ENCODE measurements at places on chromosomes 11 and 22. TPM values are rescaled to one million over a fixed set of nuclear protein-coding genes. Genes with fewer than 3 reads are reported as not detected.
A peak's percentile ranks its signal among the peaks of the same experiment; 100 is the strongest.

Gene SCN2B
- not detected for total RNA-seq

Gene HORMAD2
- total RNA-seq: not detected

Gene ZBED4
- total RNA-seq: 10.6 TPM

Gene C11orf86
- total RNA-seq: 0.29 TPM

Gene MCHR1
- not detected for total RNA-seq

Gene SCN3B
- not detected for total RNA-seq

Gene TRPM5
- total RNA-seq: 1.7 TPM

Gene GLYAT
- total RNA-seq: not detected

Gene OR51I1
- not detected for total RNA-seq

Gene GSTT2B
- total RNA-seq: 0.89 TPM

Gene MMP12
- total RNA-seq: not detected

Gene MIAT
- total RNA-seq: 0.31 TPM

- no peak for DNase-seq
Measured at GRCh38 chr11:127098684-127099083, 98.1 kb upstream of the KIRREL3 start.

GRCh38 chr22:47291565-47292495 lies 529.4 kb downstream of the TBC1D22A start:
- DNase-seq: no peak

DNA sequence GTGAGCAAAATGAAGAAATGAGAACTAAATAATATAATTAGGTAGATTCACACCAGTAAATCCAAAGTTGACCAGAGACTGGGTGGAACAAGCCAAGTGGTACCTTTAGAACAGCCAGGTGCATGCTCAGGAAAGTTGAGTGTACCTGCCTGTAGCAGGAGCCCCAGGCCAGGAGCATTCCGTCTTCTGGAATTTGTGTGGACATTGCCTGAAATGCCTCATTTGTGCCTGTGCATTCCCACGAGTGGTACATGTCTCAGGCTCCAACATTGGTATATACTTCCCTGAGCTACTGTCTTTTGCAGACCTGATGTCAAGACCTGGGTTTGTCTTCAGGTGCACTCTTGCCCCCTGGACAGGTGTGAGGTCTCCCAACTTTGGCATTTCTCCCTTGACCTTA lies 187.6 kb upstream of the NECTIN1 start:
- no peak for DNase-seq

- DNase-seq: no peak
Measured at GRCh38 chr11:68988491-68988890, 7.7 kb upstream of the MRGPRD start.

- no peak for DNase-seq
Measured at GRCh38 chr22:44660051-44660830, 41.8 kb upstream of the PRR5 start.

DNA sequence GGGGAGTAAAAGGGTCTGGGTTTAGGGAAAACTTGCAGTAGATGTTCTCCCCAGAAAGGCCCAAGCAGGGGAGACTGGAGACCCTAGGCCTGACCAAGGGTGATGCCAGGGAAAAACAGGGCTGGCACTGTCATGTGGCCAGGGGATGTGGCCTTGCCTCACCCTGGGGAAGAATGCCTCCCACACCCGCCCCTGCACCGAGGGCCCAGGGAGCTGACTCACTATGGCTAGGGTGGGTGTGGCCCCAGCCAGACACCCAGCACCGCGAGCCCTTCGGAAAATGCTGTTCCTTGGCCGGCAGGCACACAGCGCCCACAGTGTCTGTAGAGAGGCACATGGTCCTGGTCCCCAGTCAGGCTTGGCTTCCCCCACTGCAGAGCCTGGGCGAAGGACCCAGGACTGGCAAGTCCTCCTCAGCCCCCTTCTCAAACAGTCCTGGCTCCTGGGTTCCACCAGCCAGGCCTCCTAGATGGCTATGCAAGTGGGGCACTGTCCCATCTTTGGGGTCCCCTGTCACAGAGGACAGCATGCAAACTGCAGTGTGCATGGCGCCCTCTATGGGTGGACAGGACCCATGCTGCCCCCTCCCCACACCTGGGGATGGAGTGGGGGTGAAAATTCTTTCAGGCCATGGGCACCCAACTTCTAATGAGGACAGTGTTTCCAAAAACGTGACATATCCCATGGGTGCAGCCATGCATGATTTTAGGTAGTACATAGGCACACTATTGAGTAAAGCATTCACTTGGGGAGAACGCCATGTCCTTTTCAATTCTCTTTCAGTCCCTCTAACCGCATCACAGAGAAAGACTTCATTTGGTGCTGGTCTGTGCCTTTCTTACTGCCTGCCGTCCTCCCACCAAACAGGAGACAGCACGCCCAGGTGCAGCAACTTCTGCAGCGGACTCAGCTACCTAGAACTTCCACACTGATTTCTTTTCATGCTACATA lies 15.2 kb downstream of the TMPRSS5 start:
- peak; percentile 98 for DNase-seq

DNA sequence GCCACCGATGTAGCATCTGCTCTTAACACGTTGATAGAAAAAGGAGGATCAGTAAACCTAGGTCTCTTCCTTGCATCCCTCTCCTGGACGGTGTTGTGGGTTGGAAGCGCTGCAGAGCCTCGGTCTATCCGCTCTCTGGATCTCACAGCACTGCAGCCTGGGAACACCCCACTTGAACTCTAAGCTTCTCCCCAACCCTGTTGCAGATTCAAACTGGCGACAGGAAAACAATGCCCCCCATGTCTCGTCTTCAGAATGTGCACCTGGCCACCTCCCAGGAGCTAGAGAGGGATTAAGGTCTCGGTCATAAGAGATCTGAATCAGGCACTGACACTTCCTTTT lies 454 bp downstream of the TMEM218 start:
- no peak for DNase-seq

- DNase-seq: no peak
Measured at GRCh38 chr11:42806191-42806590, 505.6 kb upstream of the API5 start.

- peak; percentile 25 for DNase-seq
Measured at GRCh38 chr11:63841554-63841953, 2.6 kb downstream of the MARK2 start.

DNA sequence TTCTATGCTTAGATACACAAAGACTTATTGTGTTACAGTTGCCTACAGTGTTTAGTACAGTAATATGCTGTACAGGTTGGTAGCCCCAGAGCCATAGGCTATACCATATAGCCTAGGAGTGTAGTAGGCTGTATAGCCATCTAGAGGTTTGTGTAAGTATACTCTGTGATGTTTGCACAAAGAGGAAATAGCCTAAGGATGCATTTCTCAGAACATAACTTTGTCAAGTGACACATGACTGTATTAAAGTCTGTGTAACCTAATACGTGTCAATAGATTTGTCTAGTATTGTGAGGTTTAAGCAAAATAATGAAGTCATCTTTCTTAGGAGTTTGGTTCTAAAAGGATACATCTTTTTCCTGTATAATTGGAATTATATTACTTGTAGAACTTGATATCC lies 5.5 kb downstream of the ZC3H12C start:
- DNase-seq: peak; percentile 16

DNA sequence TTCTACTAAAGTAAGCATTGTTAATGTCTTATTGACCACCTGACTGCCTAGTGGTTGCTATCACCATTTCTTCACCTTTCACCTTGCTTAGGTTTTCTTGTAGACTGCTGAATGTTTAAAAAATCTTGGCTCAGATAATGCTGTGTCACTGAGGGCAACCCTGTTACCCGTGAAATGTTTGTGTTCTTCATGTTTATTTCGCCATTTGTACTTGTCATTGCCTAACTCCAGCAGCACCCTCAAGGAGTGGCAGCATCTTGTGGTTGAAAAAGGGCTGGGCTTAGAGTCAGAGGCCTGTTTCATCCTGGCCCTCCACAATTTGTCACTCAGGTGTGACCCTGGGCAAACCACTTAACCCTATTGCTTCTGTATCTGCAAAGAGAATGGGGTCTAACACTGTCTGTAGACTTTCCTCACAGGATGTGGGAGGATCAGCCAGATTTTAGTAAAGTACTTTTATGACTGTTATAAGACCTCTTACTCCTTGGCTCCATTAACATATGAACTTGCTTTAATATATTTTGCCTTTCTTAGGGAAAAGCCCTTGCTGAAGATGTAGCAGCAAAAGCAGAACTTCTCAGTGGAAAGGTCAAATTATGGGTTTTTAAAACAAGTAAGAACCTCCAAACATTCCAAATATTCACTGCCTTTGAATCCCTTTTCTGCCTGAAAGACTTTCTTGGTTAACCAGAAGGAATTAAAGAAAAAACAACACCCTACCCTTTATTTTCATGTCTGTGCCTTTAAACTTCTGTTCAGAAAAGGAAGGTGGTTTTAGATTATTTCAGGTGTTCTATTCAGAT lies 154.5 kb upstream of the C11orf87 start:
- DNase-seq: no peak

- no peak for DNase-seq
Measured at GRCh38 chr11:38160433-38160832, 1562.4 kb upstream of the RAG2 start.

- DNase-seq: no peak
Measured at GRCh38 chr11:68457216-68457897, 3.2 kb upstream of the PPP6R3 start.

- DNase-seq: peak; percentile 53
Measured at GRCh38 chr11:15006139-15006759, 34.1 kb upstream of the CALCA start.

- DNase-seq: peak; percentile 9
Measured at GRCh38 chr11:110092111-110092514, 1.1 kb upstream of the ZC3H12C start.

- DNase-seq: no peak
Measured at GRCh38 chr11:3809624-3809928, 1.2 kb downstream of the PGAP2 start.

DNA sequence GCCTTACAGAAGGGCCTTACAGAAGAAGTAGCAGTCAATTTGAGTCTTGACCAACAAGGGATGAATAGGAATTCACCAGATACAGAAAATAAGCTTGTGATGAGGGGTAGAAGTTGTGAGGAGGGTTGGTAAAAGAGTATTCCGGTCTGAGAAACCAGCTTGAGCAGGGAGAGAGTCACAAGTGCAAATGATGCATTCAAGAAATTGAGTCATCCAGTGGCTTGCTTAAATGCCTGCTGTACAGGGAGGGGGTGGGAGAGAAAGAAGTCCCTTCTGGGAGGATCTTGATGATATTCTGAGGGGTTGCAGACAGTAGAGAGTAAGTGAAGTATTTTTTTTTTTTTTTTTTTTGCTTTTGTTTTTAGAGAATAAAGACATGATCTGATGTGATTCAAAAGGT lies 9.2 kb downstream of the CCKBR start:
- DNase-seq: no peak

DNA sequence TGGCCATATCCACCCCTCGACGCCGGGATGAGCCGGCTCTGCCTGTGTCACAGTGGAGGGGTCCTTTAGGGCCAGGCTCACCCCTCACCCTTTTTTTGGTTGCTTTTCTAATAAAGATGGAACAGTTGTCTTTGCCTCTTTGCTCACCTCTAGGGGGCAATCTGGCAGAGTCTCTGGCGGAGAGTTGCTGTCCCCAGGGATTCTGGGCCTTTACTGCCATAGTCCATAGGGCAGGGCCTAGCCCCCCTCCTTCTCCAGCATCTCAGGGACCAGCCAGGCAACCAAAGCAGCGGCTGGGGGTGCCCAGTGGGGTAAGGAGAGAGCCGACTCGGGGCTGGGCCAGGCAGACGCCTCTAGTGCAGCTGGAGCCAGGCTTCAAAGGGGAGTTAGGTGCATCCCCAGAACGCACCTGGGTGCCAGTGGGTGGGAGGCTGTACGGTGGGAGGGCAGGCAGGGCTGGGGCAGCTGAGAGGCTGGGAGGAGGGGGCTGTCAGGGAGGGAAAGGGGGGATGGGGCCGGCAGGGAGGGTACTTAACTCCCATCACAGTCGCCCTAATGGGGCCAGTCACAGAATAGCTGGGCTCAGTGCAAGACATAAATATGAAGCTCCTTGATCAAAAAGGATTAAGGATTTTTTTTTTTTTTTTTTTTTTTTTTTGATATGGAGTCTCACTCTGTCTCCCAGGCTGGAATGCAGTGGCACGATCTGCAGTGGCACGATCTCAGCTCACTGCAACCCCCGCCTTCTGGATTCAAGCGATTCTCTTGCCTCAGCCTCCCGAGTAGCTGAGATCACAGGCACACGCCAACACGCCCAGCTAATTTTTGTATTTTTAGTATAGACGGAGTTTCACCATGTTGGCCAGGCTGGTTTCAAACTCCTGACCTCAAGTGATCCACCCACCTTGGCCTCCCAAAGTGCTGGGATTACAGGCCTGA lies 2.5 kb upstream of the SUSD2 start:
- DNase-seq: no peak

DNA sequence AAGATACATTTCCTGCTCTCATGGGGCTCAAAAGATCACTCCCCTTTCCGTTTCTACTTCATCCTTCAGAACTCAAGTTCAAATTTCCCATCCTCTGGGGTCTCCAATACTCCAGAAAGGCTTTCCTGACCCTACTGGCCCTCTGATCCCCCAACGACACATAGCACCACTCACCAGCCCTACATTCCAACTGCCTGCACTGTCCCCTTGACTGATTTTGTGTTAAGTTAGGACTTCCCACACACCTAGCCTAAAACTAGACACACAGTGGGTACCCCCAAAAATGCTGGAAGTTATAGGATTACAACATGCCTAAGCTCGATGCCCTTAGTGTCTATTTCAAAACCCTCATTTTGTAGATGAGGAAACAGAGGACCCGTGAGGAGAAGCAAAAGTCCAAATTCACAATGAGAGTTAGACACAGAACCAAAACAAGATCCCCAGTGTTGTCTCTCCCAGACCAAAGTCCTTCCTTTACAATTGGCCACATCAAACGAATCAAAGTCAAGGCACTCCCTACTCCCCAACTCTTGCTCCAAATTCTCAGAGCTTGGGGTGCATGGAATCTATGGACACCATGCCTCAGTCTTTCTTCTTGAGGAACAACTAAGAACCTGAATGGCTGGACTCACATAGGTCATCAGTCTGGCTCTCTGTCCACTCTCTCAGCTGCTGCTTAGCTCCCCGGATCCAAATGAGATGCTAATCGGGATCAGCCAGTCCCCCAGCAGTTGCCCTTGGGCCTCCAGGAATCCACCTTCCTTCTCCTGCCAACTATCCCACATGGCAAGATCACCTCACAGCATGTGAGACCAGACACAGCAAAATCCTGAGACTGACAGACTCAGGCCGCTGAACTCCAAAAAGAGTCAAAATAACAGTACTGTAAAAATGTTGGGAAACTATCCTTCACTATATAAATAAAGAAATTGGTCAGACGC lies 1.7 kb downstream of the CLPB start:
- DNase-seq: no peak

DNA sequence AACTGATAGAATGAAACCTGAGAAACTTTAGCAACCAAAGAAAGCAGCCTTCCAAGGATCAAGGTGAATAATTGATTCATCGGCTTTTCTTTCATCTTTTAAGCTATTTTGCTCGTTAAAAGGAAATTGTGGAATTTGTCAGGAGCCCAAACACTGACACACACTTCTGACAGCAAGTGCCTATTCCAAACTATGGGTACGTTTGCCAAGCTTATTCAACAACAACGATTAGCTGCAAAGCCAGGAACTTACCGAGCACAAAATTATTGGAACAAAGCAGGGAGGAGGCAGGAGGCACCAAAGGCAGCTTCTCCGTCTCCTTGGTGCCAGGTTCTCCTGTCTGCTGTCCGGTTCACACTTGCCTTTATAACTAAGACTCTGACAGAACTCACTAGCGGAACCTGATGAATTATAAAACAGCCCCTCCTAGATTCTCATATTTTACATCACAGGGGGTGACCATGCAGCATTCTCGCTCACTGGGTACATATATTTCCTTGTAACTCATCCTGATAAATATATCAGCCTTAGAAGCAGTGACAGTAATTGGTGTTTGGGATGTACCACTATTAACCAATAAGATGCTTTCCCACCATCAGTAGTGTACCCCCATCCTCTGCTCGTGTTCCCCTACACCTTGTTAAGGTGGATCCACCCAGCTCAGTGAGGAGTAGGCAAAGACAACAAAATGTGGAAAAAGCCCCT lies 395.9 kb upstream of the CCDC90B start:
- DNase-seq: no peak
